Urothelium cell line (cell line): ENCODE measurements at places on chromosomes 2 and 18.

- peak; percentile 23 for DNase-seq
Measured at GRCh38 chr2:60152226-60152833, 401.1 kb downstream of the BCL11A start.

- DNase-seq = no peak
Measured at GRCh38 chr18:76369791-76370190, 125.3 kb downstream of the ZNF516 start.

GRCh38 chr2:191954451-191954850 lies 107.6 kb upstream of the CAVIN2 start:
- DNase-seq = no peak

GRCh38 chr18:36572135-36572856 lies 256.5 kb downstream of the TPGS2 start:
- peak; percentile 24 for DNase-seq
